ENCODE measurements at places on chromosomes 2 and 18. TPM values are rescaled to one million over a fixed set of nuclear protein-coding genes. Genes with fewer than 3 reads are reported as not detected.

The HAAO gene
- total RNA-seq = 12.2 TPM

The FAM110C gene
- total RNA-seq = not detected

The DLGAP1 gene
- total RNA-seq = 0.34 TPM

The CCDC85A gene
- total RNA-seq = not detected

The GCC2 gene
- 14.1 TPM for total RNA-seq

The ACADL gene
- 0.26 TPM for total RNA-seq

The IL1RL1 gene
- total RNA-seq = 0.17 TPM

The HOXD10 gene
- not detected for total RNA-seq

The ADD2 gene
- not detected for total RNA-seq

The GAL3ST2 gene
- 0.09 TPM for total RNA-seq

The LYPD6B gene
- total RNA-seq = 0.32 TPM

The CXCR2 gene
- not detected for total RNA-seq

All from bronchial smooth muscle cell (primary cell).